ENCODE measurements at places on chromosomes 2 and 18. TPM values are rescaled to one million over a fixed set of nuclear protein-coding genes. Genes with fewer than 3 reads are reported as not detected.

TCF4 gene
- total RNA-seq: 4.5 TPM

FAM237A gene
- total RNA-seq: not detected

MRPL19 gene
- total RNA-seq: 43.1 TPM

DYNAP gene
- total RNA-seq: not detected

GNLY gene
- total RNA-seq: 18.1 TPM

All from T-helper 2 cell treated with Interferon-gamma antibody and Interleukin-4, amounts not matched to agents 100 ng/mL and 5 ng/mL, for 36 hours (primary cell).